ENCODE measurements at places on chromosomes 3 and 15.

GRCh38 chr15:42474827-42475226 is 16.1 kb downstream of the ZNF106 start:
- peak; percentile 11 for DNase-seq

- DNase-seq = no peak
Measured at GRCh38 chr3:16471897-16472296, 41.6 kb downstream of the RFTN1 start.

GRCh38 chr15:74171965-74172541 is 1.5 kb upstream of the ISLR start:
- DNase-seq = no peak

GRCh38 chr15:69730281-69731080 is 277.9 kb downstream of the RPLP1 start:
- DNase-seq = no peak

- DNase-seq = peak; percentile 8
Measured at GRCh38 chr3:38987456-38987855, 64.3 kb downstream of the SCN11A start.

DNA sequence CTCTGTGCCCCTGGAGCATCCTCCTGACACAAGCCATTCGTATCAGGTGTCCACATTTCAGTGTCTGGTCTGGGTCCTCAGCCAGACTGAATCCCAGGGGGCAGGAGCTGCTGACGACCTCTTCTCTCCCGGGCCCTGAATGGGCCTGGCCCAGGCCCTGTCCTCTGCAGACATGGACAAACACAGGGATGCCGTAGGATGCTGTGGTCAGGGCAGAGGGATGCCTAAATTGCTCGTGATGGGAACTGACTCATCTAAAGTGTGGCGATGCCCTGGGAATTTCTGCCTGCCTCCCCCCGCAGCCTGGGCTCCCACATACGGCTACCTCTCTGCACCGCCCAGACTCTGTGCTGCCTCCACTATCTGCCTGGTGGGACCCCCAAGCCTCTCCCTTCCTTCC is 58.5 kb upstream of the CTSH start:
- DNase-seq = peak; percentile 79

GRCh38 chr3:82815417-82816058 is 1054.1 kb upstream of the GBE1 start:
- no peak for DNase-seq

DNA sequence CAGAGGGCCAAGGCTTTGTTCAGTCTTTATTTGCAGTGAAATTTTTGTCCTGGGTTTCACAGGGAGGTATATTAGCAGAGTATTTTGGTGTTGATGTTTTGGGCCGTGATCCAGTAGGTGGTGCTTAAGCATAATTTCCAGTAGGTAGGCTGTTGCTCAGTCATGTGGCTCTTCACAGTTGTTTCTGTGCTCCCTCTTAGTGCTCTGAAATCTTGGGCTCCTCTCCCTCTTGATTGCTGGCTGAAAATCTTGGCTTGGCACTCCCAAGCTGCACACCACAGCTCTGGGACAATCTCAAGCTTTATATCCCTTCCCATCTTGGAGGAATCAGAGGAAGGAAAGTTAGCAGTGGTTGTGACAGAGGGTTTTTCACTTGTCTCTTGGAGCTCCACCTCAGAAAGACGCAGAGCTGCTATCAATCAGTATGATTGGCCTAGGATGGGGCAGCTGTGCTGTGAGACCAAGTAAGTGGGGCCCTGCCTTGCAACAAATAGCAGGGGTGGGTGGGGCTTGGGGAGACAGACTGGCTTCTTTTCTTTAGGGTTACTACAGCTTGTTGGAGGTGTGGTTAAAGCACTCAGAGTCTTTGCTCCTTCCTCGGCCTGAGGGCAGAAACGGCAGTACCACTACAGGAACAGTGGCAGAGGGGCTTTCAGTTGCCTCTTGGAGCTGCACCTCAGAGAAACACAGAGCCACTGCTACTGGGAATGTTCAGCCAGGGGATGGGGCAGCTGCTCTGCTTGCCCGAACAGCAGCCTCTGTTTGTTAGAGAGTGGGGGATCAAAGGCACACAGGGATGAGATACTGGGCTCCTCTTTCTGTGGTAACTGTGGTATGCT is 627.0 kb downstream of the SI start:
- DNase-seq = no peak

DNA sequence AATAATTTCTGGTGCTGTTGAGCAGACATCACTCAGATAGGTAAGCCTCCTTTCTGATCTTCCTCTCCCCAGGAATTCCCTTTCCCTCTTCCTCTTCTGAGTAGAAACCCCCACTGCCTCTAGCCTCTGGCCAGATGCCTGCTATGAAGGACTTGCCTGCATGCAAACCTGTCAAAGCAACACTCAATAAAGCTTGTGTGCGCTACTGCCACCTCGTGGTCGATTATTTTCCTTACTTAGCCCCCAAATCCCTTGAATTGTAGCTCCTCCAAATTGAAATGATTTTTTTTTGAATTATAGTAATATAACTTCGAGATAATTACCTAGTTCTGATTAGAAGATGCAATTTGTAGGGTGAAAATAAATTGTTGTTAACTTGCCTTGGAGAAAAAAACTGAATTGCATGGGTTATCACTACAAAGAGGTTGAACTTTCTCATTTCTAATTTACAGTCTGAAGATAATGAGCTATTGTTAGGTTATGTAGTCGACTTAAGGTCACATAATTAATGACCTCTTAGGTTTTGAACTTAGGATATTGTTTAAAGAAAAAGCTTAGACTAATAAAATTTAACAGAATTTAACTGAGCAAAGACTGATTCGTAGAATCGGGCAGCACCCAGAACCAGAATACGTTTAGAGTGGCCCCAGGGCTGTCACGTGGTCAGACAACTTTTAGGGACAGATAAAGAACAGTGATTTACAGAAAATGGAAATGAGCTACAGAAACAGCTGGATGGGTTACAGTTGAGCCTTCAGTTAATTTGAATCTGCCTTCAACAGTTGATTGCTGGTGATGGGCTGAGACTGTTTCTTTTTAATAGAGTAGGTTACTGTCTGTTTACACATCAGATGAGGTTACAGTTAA is 269.3 kb downstream of the ARPP21 start:
- peak; percentile 67 for DNase-seq

DNA sequence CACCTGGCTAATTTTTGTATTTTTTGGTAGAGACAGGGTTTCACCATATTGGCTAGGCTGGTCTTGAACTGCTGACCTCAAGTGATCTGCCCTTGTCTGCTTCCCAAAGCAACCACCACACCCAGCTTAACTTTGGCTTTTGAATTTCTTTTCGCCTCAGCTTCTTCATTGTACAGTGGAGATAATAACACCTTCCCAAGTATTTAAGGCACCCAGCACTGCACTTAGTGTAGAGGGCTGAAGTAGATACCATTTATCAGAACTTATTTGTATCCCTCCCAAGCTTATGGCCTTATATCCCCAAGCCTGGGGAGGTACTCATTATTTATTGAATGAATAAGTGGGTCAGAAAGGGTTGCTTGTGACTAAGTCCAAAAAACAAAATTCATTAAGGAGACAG is 2.3 kb downstream of the SQOR start:
- no peak for DNase-seq

- no peak for DNase-seq
Measured at GRCh38 chr3:158994386-158994785, 192.5 kb downstream of the MFSD1 start.

GRCh38 chr3:158100681-158101080 is 5.5 kb downstream of the SHOX2 start:
- DNase-seq = no peak

DNA sequence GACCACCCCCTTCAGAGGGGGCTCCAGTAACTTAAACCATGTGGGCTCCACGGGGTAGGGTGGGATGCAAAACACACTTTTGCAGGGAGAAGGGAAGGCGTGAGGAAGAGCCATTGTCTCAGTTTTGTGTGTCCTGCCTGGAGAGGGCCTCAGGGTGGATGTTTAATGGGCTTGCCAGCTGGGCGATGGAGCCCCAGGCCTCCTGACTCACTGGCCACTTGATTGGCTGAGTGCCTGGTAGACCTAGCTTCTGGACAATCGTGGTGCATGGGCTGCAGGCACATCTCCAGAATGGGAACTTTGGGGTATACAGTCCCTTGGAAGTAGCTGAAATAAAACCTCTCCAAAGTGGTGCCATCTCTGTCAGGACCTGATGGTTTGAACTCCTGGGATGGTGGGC is 118.3 kb upstream of the MRPS22 start:
- DNase-seq = peak; percentile 74

GRCh38 chr3:175605851-175606250 is 746.7 kb downstream of the NAALADL2 start:
- no peak for DNase-seq

- DNase-seq = peak; percentile 52
Measured at GRCh38 chr3:161042023-161042501, 63.1 kb downstream of the B3GALNT1 start.

GRCh38 chr3:127791221-127791913 is 30.9 kb downstream of the MGLL start:
- peak; percentile 92 for DNase-seq

DNA sequence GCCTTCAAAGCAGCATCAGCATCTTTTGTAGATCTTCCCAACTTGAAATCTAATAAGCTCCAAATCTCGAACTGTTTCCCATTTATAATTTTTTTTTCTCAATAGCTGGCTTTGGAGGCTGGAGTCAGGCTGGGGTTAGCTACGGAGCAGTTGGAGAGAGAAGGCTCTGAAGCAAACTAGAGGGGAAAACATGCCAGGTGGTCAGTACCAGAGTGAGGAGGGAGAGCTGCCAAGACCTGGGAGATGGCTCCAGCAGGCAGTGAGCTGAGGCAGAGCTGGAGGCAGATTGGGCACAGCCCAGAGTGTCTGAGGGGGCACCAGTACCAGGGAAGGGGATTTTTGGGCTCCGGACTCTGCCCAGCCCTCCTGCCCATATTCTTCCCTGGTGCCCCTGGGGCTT is 311.2 kb downstream of the RPLP1 start:
- no peak for DNase-seq

- no peak for DNase-seq
Measured at GRCh38 chr15:67900621-67901147, 60.8 kb upstream of the RNU6-1 start.

DNA sequence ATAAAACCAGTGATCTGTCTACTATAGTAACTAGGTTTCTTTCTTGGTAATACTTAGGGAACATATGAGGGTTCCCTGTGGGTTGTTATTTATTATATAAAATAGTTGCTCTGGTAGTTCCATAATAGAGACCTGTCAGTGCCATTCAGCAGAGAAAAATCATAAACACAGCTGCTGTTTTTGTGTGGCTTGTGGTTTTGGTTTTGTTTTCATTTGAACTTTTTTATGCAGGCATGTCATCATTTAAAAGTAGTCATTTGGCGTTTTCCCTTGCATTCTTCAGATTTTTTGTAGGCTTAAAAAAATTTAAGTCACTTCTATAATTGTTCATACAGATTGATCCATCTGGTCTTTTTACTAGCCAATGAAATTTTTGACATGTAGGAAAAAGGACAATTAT is 47.9 kb downstream of the PIK3CA start:
- DNase-seq = peak; percentile 84

- peak; percentile 5 for DNase-seq
Measured at GRCh38 chr3:40623567-40623966, 98.8 kb downstream of the ZNF621 start.

GRCh38 chr3:111732252-111732879 is 126.7 kb upstream of the PHLDB2 start:
- no peak for DNase-seq

Data from EH (cell line).